ENCODE measurements at places on chromosomes 3 and 15.

DNA sequence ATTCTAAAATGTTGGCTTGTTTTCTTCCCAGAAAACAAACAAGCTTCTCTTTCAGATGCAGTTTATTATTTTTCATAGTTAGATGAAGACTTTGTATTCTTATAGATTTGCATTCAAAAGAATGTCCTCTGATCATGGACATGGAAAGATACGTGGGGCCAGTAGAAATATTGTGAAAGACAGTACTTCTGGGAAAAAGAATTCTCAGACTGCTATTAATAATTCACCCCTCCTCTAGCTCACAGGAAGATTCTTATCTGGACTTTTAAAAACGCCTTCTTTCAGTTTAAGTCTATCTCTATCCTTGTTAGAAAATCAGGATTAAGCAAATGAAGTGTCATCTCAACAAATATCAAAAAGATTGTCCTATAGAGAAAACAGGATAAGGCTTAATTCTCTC, 514.1 kb upstream of the ADAMTS9 start:
- DNase-seq, result no peak

DNA sequence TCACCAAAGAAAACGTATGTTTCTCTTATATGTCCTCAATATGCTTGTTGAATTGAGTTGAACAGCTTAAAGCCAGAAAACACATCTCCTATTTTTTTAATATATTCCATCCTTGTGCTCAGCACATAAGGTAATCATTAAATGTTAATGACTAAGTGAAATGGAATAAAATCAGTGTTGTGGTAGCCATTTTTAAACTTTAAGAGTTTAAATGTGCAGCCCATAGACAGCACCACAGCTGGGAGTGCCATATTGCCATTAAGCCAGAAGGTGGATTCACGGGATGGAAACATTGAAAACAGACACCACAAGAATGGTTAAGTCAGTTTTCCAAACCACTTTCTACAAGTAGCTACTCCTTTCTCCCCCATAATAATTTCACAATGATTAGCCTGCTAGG, 76.8 kb upstream of the C15orf61 start:
- no peak for DNase-seq

GRCh38 chr15:85691350-85692240, 103.1 kb downstream of the KLHL25 start:
- DNase-seq, result no peak

DNA sequence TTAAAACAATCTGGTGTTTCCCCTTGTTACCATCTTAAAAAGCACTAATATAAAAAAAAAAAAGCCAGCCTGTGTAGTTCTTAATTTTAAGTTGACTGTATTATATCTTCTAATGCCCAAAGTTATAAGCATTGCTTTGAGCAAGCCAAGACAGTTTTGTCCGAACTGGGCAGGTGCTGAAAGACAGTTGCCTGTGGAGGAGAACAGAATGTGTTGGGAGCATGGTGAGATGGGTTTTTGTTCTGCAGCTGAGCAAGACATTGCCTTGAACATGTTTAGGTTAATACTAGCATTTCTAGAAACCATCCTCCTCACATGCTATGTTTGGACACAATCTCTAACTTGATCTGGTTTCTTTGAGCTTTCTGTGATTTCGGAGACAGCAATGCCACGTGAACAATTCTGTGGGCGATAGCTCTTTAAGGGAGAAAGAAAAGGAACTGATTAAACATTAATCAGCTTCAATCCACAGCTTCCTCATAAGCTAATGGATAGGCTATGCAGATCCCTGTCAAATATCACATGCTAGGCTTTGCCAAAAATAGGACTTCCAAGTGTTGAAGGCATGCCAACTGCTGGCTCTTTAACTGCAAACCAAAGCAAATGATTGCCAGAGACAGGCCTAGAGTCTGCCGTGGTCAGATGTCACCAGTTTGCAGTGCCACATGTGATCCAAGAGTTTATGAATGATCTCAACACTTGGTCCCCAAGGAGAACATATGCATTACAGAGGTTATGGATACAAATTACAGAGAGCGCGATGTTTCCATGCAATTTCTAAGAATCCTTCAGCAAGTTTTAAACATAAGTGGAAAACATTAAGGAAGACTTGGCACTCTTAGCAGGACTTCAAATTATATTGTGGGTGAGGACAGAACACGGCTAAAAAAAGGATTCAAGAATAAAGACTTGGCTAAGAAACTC, 428.1 kb downstream of the ROBO2 start:
- DNase-seq, result no peak

DNA sequence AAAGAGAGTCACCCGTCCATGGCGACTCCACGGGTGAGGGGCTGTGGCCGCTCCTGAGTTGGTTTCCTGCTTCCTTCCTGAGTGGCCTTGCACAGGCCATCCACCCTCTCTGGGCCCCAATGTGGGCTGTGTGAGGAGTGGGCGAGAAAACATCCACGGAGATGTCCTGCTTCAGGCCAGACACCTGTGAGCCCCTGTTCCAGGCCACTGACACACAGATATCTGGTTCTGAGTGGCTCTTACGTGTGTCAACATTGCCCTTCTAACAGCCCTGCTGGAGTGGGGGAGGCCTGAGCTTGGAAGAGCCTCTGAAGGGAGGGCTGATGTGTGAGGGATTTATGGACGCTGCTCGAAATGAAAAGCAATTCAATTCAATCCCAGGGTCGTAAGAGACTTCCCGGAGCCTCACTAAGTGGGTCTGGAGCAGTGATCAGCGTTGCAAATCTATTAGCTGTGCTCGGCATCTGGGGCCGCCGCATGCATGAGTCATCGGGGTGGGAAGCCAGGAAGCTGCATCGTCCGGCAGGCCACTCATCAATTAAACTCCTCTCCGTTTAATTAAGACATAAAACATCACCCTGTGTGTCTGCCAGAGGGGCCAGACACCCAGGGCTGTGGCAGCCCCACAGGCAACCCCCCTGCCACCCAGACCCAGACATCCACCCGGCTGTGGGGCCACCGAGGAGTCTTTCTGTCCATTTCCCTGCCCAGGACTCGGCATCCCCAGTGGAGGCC, 20.0 kb upstream of the PRR23E start:
- peak; percentile 60 for DNase-seq

- DNase-seq, result no peak
Measured at GRCh38 chr15:90889736-90890456, 5.6 kb downstream of the FES start.

DNA sequence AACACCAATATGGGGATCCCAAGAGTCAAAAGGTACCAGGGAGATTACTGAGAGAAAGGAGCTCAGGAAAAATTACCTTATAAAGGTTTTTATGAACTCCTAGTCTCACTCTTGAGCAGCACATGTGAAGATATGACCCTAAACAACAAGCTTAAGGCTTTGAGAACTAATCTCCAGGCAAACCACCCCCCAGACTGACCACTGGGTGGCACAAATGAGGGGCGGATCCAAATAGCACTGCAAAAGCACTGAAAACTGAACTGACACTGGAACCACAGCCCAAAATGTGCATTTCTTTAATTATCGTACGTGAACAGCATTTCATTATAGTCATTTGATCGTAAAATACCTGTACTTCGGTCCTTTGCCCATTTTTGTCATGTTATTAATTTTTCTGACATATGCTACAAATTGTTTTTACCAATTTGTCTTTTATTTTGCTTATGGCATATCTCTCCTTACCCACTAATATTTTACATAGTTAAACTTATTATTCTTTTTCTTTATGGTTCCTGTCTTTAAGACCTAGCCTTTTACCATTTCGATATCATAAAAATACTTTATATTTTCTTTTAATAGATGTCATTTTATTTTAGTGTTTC, 31.5 kb upstream of the TFDP2 start:
- DNase-seq, result peak; percentile 41

Measured in iris pigment epithelial cell (primary cell).